Activated naive CD8-positive, alpha-beta T cell treated with anti-CD3 and anti-CD28 coated beads for 36 hours (primary cell): ENCODE measurements at places on chromosomes 2 and 18.

- no peak for DNase-seq
These were observed 377.1 kb downstream of the CDH19 start for GRCh38 chr18:66226782-66227181.

DNA sequence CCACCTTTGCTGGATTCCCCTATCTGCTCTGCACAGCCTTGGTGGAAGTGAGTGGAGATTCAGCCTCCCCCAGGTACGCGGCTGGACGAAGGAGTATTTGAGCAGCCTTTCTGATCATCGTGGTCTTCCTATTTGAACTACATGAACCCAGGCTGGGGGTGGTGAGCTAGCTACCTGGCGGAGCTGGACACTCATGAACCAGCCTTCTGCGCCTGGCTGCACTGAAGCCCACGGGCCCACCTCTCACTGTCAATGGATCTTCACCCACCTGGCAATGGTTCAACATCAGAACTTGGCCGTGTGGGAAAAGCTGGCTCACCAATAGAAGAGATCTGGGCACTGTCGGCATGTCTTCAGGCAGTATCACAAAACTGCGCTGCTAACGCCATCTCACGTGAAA, 35.4 kb downstream of the ANKMY1 start:
- no peak for DNase-seq

GRCh38 chr2:165844216-165844615, 50.2 kb upstream of the GALNT3 start:
- DNase-seq, result no peak

DNA sequence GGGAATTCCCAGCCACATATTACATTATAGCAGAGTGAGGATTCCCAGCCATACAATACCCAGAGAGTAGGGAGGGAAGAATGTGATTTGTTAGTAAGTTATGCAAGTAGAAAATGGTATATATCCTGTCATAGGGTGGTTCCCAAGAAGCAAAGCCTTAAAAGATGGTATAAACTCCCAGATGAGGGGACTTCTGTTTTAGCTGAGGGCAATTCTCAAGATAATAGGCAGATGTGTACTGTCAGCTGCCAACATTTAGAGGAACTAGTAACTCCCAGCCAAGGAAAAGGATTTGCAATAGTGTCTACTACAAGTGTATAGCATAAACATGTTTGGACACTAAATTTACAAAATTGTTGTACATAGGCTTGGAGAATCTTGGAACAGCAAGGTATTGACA, 86.5 kb downstream of the XDH start:
- no peak for DNase-seq

- DNase-seq, result no peak
These were observed 50.7 kb downstream of the MYO7B start for GRCh38 chr2:127586136-127586535.

DNA sequence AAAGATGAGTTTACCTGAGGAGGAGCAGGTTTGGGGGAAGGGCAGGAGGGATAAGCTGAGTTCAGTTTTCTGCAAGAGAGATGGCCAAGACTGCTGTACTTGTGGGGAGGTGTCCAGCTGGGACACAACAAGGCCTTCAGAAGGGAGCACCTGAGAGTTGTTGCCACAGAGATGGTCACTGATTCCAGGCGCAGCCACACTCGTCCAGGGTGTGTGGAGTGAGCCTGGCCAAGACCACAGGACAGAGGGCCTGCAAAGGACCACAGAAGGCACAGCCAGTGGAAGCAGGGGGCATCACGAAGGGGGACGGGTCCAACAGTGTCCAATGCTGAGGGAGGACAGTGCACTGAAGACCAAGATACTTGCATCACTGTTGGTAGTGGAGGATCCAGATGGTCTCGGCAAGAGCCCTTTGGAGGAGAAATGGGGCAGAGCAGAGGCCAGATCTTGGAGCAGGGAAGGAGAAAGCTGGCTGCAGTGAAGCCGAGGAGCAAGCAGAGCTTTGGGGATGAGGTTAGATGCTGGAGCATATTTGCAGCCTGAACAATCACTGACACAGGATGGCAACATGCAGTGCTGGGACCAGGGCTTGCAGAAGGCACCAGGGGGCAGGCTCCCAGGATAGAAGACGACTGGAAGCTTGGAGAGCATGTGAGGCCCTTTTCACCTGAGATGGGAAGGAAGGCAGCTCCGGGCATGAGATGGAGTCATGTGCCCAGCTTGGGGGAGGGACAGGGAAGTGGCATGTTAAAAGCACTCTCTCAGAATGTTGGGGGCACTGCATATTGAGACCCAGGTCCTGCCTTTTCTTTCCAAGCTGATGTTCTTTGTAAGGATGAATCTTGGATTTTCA, 214.0 kb downstream of the CYP26B1 start:
- no peak for DNase-seq

DNA sequence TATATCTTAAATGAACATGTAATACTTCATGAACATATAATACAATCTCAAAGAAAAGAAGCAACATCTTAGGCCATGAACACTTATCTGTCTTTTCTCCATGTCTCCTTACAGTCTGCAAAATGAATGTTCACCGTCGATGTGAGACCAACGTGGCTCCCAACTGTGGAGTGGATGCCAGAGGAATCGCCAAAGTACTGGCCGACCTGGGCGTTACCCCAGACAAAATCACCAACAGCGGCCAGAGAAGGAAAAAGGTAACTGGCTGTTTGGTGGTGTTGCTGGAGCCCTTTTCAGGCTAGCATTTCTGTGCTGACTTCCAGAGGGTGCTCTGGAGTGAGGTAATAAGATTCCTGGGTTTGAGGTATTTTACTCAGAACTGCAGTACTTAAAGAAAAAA, 295.9 kb upstream of the EPAS1 start:
- DNase-seq, result no peak

DNA sequence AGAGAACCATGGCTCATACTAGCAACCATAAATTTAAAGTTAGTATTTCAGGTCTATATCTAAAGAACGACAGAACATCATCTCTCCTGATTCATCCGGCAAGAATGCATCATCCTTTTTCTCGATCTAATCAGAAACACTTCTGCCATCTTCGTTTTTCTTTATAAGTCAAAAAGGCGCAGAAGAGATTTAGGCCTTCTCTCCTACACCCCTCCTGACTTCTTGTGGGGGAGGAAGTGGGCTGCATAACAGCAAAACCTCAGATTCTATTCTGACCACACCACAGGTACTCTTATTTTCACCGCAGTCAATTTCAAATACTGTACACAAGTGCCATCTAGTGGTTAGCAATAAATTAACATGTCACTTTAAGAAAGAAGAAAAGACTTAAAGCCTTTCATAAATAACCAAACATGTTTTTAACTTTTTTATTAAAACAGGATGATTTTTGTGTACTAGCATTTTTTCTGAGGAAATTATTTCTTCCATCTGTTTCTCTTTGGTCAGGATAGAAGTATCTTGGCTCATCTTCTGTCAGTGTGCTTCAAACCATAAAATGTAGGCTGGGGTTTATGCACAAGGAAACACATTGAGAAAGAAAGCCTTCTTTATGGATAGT, 48.4 kb upstream of the PIK3C3 start:
- peak; percentile 30 for DNase-seq

GRCh38 chr2:21314322-21314835, 190.6 kb downstream of the TDRD15 start:
- DNase-seq, result no peak

DNA sequence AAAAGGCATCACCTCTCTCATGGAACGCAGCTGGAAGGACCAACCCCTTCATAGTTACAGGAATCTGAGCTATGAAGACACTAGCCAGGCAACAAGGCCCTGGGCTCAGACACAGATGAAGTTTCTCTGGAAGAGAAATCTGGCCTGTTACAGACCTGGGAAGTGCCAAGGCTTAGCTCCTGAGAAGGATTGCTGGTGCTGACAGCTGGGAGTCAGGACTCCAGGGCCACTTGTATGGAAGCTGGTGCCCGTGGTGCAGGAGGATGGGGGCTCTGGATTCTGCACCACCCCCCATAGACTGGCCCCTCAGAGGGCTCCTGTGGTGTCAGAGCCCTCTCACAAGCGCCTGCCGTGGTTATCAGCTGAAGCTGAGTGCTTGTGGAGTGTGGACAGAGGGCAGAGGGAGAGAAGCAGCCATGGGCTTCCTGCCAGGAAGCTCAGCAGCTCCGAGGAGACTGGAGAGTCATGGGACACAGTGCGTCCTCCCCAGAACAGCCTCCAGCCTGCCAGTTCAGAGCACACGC, 87.3 kb upstream of the LCLAT1 start:
- DNase-seq, result no peak

DNA sequence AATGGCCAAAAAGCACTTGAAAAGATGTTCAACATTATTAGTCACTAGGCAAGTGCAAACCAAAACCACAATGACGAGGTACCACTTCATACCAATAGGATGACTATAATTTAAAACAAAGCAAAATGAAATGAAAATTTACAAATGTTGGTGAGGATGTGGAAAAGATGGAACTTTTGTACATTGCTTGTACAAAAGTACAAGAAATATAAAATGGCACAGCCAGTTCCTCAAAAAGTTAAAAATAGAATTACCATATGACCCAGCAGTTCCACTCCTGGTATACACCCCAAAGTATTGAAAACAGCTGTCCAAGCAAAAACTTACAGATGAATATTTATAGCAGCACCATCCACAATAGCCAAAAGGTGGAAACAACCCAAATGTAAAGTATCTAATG, 107.8 kb upstream of the XPO1 start:
- DNase-seq, result no peak

GRCh38 chr2:186588421-186588820, 1.4 kb upstream of the ITGAV start:
- no peak for DNase-seq

DNA sequence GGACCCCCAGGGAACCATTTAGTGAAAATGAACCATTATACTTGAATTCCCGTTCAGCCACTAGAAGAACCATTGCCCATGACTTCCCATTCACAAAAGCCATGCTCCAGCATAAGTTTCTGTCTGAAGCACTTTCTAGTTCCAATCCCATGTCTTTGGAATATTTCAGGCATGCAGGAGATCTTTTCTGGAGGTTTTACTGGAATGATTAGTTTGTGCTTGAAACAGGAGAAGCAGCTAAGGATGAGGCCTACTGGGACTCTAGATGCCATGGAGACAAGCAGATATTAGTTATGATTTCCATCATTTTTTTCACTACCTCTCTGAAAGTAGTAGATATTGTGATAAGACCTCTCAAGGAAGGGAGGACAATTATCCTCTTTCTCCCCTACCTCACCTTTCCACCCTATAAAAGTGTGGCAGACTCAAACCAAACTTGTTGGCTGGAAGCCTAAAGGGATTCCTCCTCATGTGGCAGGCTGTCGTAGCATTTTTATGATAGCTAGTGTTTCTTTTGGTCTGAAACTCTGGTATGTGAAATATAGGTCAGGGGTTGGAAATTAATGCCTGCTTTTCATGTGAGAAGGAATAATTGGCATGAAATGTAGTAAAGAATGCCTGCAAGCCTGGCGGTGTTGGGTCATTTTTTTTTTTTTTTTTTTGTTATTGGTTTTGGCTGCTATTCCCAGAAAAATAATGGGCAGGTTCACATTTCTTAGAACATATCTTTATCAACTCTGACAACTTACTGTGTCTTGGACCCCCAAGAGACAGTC, 29.3 kb upstream of the MMADHC start:
- no peak for DNase-seq

DNA sequence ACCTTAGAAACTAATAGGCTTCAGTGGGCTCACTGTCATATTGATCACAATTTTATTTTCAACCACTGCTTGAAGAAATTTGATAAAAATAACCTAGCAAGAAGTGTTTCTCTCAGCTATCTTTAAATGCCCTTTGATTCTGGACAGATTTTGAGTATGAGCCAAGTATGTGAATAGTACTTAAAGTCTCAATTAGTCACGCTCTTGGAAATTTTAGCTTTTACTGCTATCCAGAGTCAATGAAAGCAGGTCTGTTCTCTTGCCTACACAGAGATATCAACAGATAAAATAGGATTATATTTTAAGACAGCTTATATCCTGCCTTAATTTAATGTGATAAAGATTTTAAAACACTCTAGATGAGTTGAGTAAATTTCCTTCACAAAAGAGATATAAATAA, 337.3 kb downstream of the CBLN2 start:
- no peak for DNase-seq

DNA sequence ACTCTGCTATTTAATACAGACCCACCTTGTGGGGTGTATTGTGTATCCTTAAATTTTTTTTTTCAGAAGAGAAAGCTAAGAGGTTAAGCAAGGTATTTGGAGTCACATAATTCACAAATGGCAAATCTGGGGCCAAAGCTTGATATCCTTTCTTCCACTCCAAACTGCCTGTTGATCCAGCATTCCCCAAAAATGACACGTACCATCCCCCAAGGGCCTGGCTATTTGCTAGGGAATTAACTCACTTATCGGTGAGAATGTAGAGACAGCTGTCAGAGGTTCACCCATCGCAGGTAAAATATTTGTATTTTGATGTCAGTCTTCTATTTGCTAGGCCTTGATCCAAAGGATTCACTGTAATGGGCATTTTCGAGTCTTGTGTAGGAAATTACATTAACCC, 103.6 kb upstream of the FZD7 start:
- no peak for DNase-seq

DNA sequence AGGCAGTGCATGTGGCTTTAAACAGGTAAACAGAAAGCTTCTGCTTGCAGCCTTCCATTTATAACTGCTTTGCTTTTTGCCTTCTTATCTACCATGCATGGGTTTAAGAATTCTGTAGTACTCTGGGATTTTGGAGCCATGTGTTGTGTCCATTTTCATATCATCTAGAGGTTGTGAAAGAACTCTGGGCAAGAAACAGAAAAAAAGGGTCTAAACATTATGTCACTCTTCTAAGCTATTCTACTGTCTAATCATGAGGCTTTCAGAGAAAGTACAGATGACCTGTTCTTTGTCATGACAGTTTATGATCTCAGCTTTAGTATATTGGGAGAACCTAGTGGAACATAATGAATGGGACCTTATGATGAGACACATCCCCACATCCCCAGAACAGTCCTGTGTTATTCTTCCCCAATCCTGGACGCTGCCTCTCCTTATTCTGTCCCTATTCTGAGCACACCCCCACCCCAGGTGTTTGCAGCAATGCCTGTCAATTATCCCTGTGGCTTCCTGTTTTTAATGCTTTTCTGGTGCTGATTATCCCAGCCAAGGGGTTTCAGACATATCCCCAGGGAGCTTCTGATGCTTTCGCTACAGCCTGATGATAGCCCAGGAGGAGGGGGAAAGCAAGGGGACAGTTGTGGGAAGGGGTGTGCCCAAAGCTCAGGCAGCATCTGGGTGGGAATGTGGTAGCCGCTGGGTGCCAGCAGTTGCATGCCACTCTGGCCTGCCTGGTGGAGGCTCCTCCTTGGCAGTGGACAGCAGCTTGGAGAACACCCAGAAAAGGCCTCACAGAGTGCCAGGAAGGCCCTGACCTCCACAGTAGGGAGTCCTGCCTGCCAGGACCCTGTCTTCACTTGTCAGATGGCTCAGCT, 169.5 kb upstream of the MAP3K20 start:
- no peak for DNase-seq

DNA sequence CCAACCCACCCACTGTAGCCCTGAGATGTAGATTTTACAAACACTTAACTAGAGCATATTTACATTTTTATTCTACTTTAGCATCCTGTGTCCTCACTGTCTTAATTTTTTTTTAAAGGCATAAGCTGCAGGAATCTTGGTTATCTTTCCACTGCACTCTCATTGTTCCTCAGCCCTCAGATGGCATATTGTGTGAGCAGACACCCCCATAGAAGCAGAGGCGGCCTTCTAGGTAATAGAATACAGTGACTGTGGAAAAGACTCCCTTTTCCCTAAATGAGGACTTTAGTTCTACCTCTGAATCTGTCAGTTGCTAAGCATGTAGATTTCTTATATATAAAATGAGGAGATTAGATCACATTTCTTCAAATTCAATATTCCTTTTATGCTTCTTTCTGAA, 543.5 kb upstream of the SPHKAP start:
- no peak for DNase-seq
